Glutamatergic neuron (in vitro differentiated cells): ENCODE measurements at places on chromosomes 13 and 19.

GRCh38 chr13:111949311-111949710 is 117.6 kb upstream of the SOX1 start:
- no peak for DNase-seq

DNA sequence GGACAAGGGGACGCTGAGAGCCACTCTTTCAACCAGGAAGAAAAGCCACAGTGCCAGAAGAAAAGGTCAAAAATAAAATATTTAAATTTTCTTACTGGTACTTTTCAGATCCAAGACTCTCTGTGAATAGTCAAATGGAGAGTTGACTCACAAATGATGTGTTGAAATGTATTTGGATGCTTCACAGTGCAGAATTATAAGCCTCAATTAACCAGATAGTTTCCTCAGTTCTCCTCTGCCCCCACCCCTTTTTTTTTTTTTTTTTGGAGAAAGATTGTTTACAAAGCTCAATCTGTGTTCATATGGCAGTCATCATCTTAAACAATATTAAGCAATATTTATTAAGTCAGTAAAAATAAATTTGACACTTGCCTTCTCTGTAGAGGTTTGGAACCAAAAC is 470.8 kb downstream of the FGF9 start:
- DNase-seq, result no peak

DNA sequence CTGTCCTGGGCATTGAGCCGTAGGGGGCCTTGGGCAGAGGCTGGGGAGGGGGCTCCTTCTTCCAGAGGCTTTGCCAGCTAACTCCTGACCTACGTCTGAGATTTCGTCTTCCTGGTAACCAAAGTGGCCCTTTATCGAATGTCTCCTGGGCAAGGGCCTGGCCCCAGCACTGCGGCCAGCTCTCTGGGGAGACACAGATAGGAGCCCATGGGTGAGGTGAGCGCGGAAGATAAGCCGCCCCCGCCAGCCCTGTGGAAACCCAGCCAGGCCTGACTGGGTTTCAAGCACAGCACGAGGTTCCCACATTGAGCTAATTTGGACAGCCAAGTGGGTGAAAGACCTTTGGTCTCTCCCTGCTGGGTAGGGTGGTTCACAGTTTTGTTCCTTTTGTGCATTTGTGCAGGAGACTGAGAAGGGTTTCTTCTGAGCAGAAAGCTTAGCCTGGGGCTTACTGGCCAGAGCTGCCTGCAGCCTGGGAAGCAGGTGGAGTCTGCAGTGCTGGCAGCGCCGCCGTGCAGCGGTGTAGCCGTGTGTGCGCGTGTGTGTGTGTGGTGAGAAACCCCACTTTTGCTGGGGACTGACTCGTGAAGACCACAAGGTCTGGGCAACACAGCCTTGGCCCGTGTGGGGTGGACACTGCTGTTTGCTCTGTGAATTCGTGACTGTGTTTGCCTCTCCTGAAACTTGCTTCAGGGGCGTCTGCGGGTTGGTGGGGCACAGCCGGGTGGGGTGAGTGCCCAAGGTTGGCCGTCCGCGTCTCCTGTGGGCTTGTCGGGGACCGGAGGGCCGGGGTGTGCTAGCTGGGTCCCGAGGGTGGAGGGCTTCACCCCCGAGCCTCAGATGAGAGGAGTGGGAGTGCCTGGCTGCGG is 2.5 kb downstream of the BSG start:
- no peak for DNase-seq

DNA sequence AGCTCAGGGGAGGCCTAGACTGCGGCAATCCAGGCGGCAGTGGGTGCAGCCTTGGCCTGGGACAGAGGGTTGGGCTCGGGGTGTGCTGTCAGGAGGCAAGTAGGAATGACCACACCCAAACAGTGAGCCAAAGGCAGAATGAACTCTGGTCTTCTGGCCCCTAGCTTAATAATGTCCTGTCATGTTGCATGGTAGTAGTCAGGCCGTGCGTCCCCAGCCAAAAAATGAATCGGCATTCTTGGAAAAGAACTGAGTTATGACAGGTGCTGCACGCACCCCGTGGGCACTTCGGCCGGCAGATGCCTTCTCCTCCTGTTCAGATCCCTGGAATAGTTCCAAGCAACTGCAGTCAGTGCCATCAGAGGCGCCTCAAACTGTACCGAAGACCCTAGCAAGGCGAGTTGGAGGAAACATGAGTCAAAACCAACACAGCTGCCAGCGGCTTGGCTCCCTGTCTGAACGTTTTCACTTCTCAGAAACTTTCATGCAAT is 55.9 kb downstream of the ATP7B start:
- DNase-seq, result no peak

- no peak for DNase-seq
These were observed 9.2 kb upstream of the KANK3 start for GRCh38 chr19:8352134-8352827.

GRCh38 chr13:31725841-31726240 is 13.5 kb upstream of the RXFP2 start:
- DNase-seq, result no peak

- no peak for DNase-seq
These were observed 274.4 kb downstream of the TDRD3 start for GRCh38 chr13:60671386-60671785.

DNA sequence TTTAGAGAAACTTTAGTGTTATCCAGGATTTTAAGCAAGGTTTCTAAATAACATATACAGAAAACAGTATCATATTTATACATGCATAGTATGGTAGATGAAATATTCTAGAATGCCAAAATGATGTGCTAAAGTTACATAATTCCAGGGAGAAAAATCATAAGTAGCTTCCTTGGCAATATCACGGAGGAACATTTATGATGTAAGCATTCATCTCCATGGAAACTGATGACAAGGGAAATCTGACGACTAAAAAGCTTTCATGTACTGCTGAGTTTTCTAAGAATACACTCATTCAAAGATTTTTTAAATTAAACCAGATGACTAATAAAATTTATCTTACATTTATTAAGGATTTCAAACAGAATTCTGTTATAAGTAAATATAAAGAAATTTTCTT is 4.7 kb downstream of the TEX30 start:
- no peak for DNase-seq
